Activated CD4-positive, alpha-beta T cell treated with anti-CD3 and anti-CD28 coated beads for 36 hours (primary cell): ENCODE measurements at places on chromosomes 6 and 20. TPM values are rescaled to one million over a fixed set of nuclear protein-coding genes. Genes with fewer than 3 reads are reported as not detected.

GRCh38 chr20:30502670-30503069 is 754.8 kb upstream of the DEFB115 start:
- no peak overlapping the region for H3K27ac ChIP-seq
- no peaks in the 10 kb centered on the region for H3K27me3 ChIP-seq
- H3K4me3 ChIP-seq, result no peak overlapping the region
- H3K36me3 ChIP-seq, result no peaks in the 10 kb centered on the region

GRCh38 chr6:10151144-10151915 is 263.5 kb downstream of the TFAP2A start:
- peaks cover 2% of the 10 kb centered on the region for H3K27me3 ChIP-seq
- no peaks in the 10 kb centered on the region for H3K36me3 ChIP-seq
- H3K27ac ChIP-seq, result no peak overlapping the region
- no peak for DNase-seq

DNA sequence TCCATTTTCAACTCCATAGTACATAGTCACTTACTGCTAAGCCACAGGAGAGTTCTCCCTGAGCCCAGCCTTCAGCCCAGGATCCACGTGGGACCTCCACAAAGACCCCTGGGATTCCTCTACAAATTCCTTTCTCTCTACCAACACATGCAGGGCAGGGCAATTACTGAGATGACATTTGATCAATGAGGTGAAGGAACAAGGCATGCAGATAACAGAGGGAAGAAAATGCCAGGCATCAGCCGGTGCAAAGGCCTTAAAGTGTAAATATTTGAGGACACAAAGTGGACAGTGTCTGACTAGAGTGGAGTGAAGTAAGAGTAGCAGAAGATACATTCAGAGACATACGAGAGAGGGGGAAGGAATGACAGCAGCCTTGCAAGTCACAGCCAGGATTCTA is 70.2 kb downstream of the HS3ST5 start:
- no peaks in the 10 kb centered on the region for H3K27me3 ChIP-seq
- H3K36me3 ChIP-seq, result no peaks in the 10 kb centered on the region
- no peak for DNase-seq
- no peak overlapping the region for H3K27ac ChIP-seq
- H3K4me1 ChIP-seq, result no peaks in the 10 kb centered on the region
- H3K4me3 ChIP-seq, result no peak overlapping the region

The PI16 gene
- 1.9 TPM for total RNA-seq

DNA sequence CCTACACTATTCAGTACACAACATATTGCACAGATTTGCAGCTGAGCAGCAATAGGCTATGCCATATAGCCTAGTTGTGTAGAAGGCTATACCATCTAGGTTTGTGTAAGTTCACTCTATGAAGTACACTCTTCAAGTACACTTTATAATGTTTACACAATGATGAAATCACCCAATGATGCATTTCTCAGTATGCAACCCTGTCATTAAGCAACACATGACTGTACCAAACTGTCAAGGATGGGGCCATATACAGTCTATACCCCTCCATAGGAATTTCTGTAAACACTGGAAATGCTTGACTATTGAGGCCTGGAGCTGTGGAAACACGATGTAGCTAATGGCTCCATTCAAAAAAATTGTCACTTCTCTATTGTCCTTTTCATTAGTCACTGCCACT is 535.4 kb downstream of the EPM2A start:
- no peak overlapping the region for H3K27ac ChIP-seq
- H3K4me3 ChIP-seq, result no peak overlapping the region
- H3K36me3 ChIP-seq, result no peaks in the 10 kb centered on the region

- no peaks in the 10 kb centered on the region for H3K36me3 ChIP-seq
- no peaks in the 10 kb centered on the region for H3K27me3 ChIP-seq
- DNase-seq, result no peak
- H3K4me3 ChIP-seq, result no peak overlapping the region
- no peaks in the 10 kb centered on the region for H3K4me1 ChIP-seq
Measured at GRCh38 chr6:81896525-81897503, 144.3 kb upstream of the TENT5A start.

DNA sequence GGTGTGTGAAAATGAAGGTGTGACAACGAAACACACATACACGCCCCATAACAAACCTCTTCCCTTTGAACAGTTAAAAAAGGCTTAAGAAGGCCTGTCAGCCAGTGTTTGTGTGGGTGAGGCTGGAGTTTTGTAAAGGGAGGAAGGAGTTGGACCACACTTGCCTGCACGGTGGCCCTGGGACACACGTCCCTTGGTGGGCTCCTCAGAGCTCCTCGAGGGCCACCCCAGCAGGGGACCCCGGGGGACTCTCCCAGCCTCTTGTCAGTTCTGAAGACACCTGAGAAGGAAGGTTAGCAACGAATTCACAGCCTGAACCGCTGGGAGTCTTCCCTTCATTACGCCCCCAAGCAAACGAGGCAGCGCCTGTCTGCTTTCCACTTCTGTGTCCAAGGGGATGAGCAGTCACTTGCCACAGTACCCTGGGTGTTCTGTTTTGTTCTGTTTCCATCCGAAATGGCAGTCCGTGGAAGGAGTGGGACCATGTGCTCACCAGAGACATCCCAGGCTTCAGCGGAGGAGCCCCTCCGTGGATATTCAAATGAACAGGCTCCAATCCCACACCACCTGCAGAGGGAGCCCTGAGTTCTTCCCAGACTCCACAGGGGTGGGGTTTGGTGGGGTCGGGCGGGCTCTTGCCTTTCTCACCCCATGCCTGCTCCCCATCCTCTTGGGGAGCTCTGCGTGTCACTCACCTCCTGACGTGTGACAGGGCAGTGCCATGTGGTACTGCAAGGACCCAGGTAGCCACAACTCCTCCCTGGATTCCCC is 68.6 kb downstream of the NRN1 start:
- no peak overlapping the region for H3K4me3 ChIP-seq
- H3K4me1 ChIP-seq, result no peaks in the 10 kb centered on the region
- H3K27ac ChIP-seq, result no peak overlapping the region
- no peaks in the 10 kb centered on the region for H3K36me3 ChIP-seq
- no peak for DNase-seq

The FILIP1 gene
- total RNA-seq, result not detected

The SLC22A16 gene
- not detected for total RNA-seq

DNA sequence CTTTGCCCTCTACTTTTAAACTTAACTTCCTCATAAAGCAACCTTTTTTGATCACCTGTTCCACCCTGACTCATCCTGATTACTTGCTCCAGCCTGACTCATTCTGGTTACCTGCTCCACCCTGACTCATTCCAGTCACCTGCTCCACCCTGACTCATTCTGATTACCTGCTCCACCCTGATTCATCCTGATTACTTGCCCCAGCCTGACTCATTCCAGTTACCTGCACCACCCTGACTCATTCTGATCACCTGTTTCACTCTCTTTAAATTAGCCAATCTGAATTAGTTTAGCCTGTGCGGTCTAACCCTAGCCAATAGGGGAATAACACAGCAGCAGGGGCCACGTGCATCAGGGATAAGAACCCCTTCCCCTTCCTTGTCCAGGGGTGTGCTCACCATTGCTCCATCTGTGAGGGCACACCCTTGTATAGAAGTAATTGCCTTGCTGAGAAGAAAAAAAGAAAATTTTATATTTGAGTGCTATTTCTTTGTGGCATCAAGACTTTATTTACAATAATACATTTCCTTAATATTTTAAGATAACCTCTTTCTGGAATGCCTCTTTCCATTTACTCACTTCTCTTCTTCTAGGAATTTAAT is 17.9 kb downstream of the HLA-G start:
- H3K27ac ChIP-seq, result peak overlapping the region; percentile 35
- H3K4me1 ChIP-seq, result peaks cover 25% of the 10 kb centered on the region
- peak; percentile 81 for DNase-seq

GRCh38 chr20:33188421-33188820 is 20.5 kb downstream of the BPIFA2 start:
- DNase-seq, result no peak
- no peak overlapping the region for H3K4me3 ChIP-seq

The NOX3 gene
- total RNA-seq, result not detected

DNA sequence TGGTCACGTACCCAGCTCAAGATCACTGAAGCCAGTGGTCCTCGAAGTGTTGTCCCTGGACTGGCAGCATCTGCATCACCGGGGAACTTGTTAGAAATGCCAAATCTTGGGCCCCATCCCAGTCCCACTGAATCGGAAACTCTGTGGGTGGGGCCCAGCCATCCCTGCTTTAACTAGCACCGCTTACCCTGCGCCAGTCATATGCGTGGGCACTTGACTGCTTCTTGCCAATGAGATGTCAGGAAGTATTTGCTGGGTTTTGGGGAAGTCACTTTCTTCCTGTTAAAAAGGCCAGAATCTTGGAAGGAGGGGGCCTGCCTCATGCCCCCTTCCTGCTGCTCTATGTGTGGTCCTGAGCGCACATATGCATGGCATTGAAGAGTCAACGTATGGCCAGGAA is 11.7 kb upstream of the SULF2 start:
- DNase-seq, result no peak
- H3K27me3 ChIP-seq, result no peaks in the 10 kb centered on the region
- no peaks in the 10 kb centered on the region for H3K4me1 ChIP-seq
- no peak overlapping the region for H3K27ac ChIP-seq

DNA sequence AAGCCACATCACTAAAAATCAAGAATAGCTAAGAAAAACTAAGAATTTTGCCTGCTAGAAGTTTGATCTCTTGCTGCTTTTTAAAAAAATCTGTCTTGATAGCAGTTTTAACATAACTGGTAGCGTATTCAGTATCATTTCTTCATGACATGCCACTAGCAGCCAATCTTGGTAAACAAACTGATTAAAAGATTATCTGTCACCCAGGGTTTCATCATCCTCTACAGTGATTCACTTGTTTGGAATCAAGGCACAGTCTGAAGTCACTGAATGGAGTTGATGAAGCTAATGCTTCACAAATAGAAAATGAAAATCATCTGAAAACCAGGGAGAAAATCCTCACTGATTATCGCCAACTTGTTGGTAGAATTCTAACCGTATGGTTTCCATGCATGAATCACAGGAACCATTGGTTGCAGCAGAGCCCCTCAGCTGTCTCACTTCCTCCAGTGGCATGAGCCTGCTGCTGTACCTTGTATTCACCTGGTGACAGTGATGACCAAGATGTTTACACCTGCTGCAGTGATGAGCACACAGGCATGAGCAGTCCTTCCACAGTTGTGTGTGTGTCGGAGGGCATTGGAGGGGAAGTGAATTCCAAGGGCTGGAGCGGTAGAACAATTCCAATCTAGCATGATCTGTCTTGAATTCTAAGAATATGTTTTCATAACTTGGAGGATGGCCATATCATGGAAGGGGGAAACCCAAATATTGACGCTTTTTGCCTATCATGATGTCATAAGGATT is 275.0 kb downstream of the KHDC1L start:
- no peaks in the 10 kb centered on the region for H3K27me3 ChIP-seq
- H3K4me3 ChIP-seq, result no peak overlapping the region
- H3K27ac ChIP-seq, result no peak overlapping the region

- no peaks in the 10 kb centered on the region for H3K27me3 ChIP-seq
- no peak overlapping the region for H3K4me3 ChIP-seq
- H3K36me3 ChIP-seq, result peaks cover 14% of the 10 kb centered on the region
Measured at GRCh38 chr6:20169119-20169557, 43.1 kb downstream of the MBOAT1 start.

The CAP2 gene
- not detected for total RNA-seq

The CLIC5 gene
- total RNA-seq, result 2.2 TPM

DNA sequence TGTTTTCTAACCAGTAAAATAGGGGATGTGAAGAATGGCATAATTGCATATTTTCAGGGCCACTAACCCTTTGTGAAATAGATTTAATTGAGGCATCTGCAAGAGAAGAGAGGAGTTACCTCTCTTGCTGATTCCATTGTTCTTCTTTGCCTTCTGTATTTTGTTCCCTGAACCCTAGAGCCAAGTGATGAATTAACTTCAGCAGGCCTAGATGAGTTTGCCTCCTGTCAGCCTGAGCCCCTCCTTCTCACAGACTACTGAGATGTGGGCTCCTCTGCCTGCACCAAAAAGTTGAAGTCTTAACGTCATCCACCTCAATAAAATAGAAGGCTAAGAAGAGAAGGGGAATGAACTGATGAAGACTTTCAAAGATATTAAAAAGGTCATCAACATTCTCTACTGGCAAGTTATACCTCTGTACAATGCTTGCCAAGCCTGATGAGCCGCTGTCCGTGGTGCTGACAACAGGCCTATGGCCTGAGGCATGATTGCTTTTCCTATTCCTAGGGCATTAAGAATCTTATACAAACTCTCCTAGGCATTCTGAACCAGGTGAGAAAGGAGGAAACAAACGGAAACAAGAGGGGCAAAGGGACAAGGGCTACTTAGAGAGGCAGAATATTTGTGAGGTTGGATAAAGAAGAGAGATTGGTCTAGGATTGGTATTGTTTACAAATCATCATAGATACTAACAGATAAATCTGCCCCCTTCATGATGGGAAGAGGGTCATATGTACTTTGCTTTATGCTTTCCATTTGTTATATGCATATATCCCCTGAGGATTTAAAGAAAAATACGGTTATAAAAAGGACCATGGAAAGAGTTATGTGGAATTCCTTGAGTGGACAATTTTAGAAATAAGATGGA is 46.8 kb downstream of the CD24 start:
- H3K27me3 ChIP-seq, result peaks cover 21% of the 10 kb centered on the region
- peak; percentile 58 for DNase-seq
- no peaks in the 10 kb centered on the region for H3K36me3 ChIP-seq
- H3K4me1 ChIP-seq, result no peaks in the 10 kb centered on the region
- H3K4me3 ChIP-seq, result no peak overlapping the region

- H3K36me3 ChIP-seq, result no peaks in the 10 kb centered on the region
- no peak for DNase-seq
Measured at GRCh38 chr20:60113024-60113724, 155.0 kb downstream of the CDH26 start.
